Naive thymus-derived CD4-positive, alpha-beta T cell (primary cell): ENCODE measurements at places on chromosomes 3 and 15.

GRCh38 chr3:126376444-126376843, 18.3 kb upstream of the CFAP100 start:
- DNase-seq: no peak
- no peaks in the 10 kb centered on the region for H3K36me3 ChIP-seq
- no peak overlapping the region for H3K4me3 ChIP-seq
- no peaks in the 10 kb centered on the region for H3K27me3 ChIP-seq
- H3K4me1 ChIP-seq: no peaks in the 10 kb centered on the region

- H3K4me3 ChIP-seq: no peak overlapping the region
- no peaks in the 10 kb centered on the region for H3K27me3 ChIP-seq
- no peak for DNase-seq
- H3K27ac ChIP-seq: no peak overlapping the region
These were observed 36.8 kb upstream of the TSPAN3 start for GRCh38 chr15:77107531-77108355.

DNA sequence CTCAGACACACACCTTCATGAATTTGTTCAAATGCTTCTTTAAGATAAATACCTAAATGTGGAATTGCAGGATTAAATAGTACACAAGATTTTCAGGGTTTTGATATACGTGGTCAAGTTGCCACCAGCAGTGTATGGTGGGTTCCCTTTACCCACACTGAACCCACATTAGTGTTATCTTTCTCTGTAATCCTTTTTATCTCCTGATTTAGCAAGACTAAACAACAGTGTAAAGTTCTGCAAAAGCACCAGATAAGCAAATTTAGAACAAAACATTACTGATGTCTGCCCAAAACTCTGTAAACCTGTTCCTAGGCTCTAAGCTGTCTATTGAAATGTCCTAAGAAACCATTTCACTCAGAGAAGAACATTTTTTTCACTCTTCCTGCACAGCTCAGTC, 352.9 kb downstream of the FHIT start:
- no peak overlapping the region for H3K27ac ChIP-seq
- H3K4me3 ChIP-seq: no peak overlapping the region
- H3K36me3 ChIP-seq: no peaks in the 10 kb centered on the region
- H3K27me3 ChIP-seq: no peaks in the 10 kb centered on the region
- no peaks in the 10 kb centered on the region for H3K4me1 ChIP-seq

DNA sequence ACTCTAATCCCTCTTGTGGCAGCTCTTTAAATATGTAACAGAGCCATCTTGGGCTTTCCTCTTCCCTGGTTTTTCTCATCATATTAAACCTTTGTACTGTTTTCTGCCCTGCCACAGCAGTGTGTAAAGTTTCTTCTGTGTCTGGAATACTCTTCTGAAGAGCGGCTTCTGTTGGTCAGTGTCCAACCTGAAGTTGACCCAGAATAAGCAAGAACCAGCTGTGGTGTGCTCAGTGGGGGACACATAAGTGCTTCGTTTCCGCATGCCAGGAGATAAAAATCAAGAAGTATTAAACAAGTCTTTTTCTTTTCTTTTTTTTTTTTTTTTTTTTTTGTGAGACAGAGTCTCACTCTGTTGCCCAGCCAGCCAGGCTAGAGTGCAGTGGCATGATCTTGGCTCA, 173.2 kb upstream of the CHRM5 start:
- H3K36me3 ChIP-seq: no peaks in the 10 kb centered on the region
- H3K27me3 ChIP-seq: no peaks in the 10 kb centered on the region
- H3K4me3 ChIP-seq: no peak overlapping the region
- no peak overlapping the region for H3K27ac ChIP-seq
- H3K4me1 ChIP-seq: no peaks in the 10 kb centered on the region

- H3K36me3 ChIP-seq: no peaks in the 10 kb centered on the region
- no peaks in the 10 kb centered on the region for H3K27me3 ChIP-seq
- no peak overlapping the region for H3K27ac ChIP-seq
- H3K4me1 ChIP-seq: no peaks in the 10 kb centered on the region
- DNase-seq: no peak
These were observed 250.5 kb upstream of the SETMAR start for GRCh38 chr3:4052706-4053105.

DNA sequence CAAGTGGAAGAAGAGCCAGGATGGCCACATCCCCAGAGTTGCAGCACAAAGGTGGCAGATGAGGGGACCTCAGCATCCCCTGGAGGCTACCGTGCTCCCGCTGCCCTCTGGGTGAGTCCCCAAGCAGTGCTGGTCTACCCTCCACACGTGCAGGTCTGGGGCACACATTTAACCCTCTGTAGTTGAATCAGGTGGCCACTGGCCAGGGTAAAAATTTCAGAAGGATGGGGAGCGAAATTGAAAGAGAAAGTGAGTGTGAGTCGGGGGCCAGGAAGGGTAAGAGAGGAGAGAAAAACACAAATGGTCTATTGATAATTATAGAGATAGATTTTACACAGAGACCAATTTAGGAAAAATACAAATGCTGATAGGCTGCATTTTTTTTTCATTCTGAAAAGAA, 139.5 kb upstream of the EIF1B start:
- H3K27me3 ChIP-seq: no peaks in the 10 kb centered on the region
- H3K36me3 ChIP-seq: no peaks in the 10 kb centered on the region
- DNase-seq: no peak
- no peaks in the 10 kb centered on the region for H3K4me1 ChIP-seq
- no peak overlapping the region for H3K4me3 ChIP-seq

DNA sequence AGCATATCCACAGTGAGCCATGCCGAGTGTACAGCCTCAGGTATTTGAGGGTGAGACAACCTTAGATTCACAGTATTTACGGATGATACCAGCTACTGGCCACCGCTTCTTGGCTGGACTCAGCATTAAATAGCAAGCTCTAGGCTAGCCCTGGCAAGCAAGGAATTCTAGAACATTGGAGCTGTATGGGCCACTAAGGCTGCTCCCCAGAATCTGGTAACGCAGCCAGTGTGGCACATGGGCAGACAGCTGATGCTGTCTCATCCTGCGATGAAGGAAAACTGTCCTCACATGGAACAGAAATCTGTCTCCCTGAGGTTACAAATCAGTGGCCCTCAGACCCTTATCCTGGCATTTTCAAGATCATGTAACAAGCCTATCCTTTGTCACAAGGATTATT, 57.6 kb upstream of the RGMA start:
- no peak overlapping the region for H3K4me3 ChIP-seq
- no peak for DNase-seq
- H3K36me3 ChIP-seq: no peaks in the 10 kb centered on the region
- no peak overlapping the region for H3K27ac ChIP-seq

- no peaks in the 10 kb centered on the region for H3K4me1 ChIP-seq
- H3K27ac ChIP-seq: no peak overlapping the region
- H3K27me3 ChIP-seq: no peaks in the 10 kb centered on the region
- H3K36me3 ChIP-seq: no peaks in the 10 kb centered on the region
- DNase-seq: no peak
- no peak overlapping the region for H3K4me3 ChIP-seq
These were observed 18.3 kb downstream of the MYL3 start for GRCh38 chr3:46844881-46845312.

DNA sequence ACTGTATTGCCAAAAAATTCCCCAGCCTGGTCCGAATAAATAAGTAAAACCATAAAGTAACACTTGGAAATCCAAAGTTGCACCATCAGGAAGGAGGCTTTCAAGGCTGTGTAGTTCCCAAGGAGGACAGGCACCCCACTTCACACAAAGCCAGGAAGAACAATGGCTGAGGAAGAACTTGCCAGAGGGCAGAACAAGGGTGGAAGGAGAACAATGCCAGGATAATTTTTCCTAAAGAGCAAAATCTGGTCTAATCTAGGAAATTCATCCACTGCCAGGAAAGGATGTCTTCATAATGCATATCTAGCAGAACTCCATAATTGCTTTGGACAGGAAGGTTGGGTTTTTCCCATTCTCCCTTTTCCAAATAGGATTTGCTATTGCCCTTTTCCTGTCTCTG, 15.7 kb upstream of the ARID3B start:
- H3K36me3 ChIP-seq: no peaks in the 10 kb centered on the region
- H3K27me3 ChIP-seq: no peaks in the 10 kb centered on the region
- DNase-seq: no peak
- no peak overlapping the region for H3K4me3 ChIP-seq
- H3K27ac ChIP-seq: no peak overlapping the region
